Psoas muscle (tissue), 8 donors: ENCODE measurements at places on chromosomes 5 and 9. TPM values are rescaled to one million over a fixed set of nuclear protein-coding genes. Genes with fewer than 3 reads are reported as not detected.

- no peak for DNase-seq
These were observed 23.2 kb upstream of the RNF20 start for GRCh38 chr9:101510459-101510858.

- no peak for DNase-seq
These were observed 329.3 kb upstream of the BRINP1 start for GRCh38 chr9:119698535-119698934.

GRCh38 chr9:70136632-70137031 lies 93.0 kb downstream of the MAMDC2 start:
- DNase-seq = no peak

GRCh38 chr5:72608297-72608696 lies 101.1 kb upstream of the ZNF366 start:
- no peak for DNase-seq

- no peak for DNase-seq
These were observed 48.5 kb downstream of the LRRC70 start for GRCh38 chr5:62627121-62627520.

DNA sequence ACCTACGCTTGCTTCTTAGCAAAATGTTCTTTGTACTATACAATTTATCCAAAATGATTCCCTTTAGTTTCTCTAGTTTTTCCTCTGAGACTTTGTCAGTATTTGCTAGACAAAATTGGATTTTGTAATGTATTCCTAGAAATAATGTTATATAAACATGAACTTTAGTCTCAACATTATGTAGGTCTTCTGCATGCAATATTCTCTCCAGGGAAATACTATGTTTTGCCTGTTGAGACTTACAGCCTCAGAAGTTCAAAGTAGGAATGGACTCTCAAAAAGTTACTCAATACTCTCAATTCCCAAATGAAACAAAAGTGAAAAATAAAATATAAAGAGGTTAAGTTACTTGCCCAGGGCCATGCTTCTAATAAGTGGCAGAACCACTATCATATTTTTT lies 24.8 kb upstream of the SMC2 start:
- no peak for DNase-seq

GRCh38 chr5:145872486-145872885 lies 328 bp downstream of the GRXCR2 start:
- DNase-seq = no peak

DNA sequence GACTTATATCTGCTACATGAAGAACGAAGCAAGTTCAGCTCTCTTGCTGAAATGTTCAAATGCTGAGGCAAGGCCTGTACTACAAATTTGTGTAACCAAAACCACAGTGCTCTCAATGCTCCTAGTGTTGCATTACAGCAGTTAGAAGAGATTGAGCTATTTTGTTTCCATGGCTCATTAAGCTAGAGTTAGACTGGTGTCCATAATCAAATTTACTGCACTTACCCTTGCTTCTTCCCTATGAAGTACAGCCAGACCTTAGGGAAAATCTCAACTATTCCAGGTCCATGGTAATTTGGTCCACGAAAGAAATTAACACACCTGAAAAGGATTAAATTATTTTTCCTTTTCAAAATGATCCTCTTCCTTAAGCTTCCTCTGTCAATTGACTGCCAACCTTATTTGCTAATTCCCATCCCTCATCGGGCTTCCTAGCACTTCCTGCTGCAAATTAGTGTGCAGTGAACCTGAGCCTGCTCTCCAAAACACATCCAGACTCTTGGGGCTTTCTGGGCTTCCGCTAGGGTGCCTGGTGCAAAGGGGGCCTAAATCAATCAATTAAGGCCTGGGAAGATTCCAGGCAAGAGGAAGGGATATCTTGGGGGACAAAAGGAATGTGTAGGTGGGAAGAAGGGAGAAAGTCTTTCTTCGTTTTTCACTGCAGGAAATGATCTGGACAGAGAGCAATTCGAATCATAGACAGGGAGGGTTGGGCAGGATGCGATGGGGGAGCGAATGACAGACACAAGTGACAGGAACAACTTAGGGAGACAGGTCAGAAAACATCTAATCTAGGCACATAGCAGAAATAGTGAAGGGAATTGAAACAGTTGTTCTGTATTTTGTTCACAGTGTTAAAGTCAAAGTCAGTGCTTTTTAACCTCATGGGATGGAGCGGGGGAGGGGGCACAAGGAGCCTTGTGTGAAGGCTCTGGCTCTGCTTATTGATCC lies 542.4 kb downstream of the RAB3C start:
- DNase-seq = no peak

DNA sequence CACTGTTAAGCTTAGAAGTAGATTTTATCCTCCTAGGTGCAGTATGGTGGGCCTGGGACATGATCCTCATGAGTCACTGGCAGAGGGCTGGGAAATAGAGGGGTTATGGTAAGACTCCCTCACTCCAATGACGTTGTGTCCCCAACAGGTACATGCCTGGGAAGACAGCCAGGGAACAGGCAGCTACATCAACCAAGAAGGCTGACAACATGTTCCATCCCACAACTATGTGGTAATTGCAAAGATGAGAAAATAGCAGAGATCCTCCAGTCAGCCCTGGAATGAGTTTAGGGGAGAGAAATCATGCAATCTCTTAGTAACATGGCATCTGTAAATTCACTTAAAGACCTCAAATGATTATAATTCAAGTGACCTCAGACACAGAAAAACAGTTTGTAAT lies 114.4 kb upstream of the LIFR start:
- DNase-seq = peak; percentile 25

- DNase-seq = no peak
These were observed 59.2 kb downstream of the CCDC192 start for GRCh38 chr5:127762412-127762811.

DNA sequence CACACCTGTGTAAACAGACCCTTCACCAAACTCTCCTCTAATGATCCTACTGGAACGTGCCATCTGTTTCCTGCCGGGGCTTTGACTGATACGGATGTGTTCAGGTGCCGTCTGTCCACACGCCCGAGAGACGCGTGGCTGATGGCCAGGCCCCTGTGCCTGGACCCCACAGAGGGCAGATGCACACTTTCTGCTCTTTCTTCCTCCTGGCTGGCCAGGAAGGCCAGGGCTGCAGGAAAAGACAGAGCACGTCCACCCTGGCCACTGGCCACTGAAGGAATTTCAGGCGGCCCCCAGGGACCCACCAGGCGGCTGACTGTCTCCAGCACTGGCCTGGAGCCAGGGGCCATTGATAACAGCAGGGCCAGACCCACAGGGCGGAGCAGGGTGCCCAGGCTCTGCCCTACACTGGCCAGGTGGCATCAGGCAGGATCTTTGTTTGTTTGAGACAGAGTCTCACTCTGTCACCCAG lies 3.6 kb upstream of the ENG start:
- DNase-seq = peak; percentile 82

- DNase-seq = peak; percentile 65
These were observed 24.0 kb downstream of the DCTN4 start for GRCh38 chr5:150734579-150735384.

GRCh38 chr5:165242646-165243045 lies 1737.2 kb downstream of the MAT2B start:
- DNase-seq = no peak

- DNase-seq = no peak
These were observed 81.3 kb downstream of the SUSD1 start for GRCh38 chr9:112093870-112094216.

DNA sequence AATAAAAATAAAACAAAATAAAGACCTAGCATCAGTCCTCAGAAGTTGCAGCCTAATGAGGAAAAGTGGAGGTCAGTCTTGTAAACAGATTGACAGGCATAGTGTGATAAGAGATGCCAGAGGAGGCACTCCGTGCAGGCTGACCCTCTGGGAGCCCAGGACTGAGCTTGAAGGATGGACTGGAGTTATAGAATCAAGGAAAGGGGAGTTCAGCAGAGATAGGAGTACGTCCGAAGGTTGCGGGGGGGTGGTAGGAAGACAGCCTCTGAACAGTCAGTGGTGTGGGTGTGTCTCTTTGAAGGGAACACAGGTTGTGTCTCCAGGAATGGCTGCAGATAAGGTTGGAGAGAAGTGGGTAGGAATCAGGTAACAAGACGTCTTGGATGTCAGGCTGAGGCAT lies 126.1 kb upstream of the CPEB4 start:
- no peak for DNase-seq

- no peak for DNase-seq
These were observed 43.5 kb downstream of the HK3 start for GRCh38 chr5:176855598-176855997.

DNA sequence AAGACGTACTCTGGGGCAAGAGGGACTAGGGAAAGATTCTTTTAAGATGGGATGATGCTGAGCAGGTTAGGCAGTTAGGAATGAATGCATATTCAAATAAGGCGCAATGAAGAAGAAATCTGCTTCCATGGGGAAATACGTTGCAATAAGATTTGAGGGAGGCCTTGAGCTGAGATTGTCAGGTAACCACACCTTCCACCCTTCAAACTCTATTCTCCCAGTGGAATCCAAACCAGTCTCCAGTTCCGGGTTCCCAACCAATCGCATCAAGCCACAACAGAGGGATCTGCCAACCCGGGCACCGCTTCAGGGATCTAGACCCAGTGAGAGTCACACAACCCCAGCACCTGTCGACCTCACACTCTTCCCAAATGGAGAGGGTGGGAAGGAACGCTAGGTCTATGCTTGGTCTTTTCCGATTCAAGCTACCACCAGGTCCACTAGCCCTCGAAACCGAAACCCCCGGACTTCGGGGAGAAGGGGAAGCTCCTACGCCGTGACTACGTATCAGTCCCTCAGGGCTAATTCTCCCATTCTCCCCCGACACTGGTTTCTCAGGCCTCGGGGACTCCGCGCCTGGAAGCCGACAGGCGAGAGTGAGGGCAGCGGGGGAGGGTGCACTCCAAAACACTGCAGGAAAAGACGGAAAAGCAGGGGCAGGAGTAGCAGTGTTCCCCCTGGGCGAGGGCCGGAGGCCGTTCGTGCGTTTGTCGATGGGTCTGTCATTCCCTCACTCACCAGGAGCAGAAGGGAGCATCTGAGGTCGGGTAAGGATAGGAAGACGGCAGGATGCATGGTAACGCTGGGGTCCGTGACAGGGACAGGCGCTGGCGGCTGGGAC lies 534 bp downstream of the ERP44 start:
- peak; percentile 82 for DNase-seq

- DNase-seq = no peak
These were observed 1474.9 kb downstream of the EFNA5 start for GRCh38 chr5:106195679-106196474.

GRCh38 chr9:34123682-34124081 lies 2.8 kb downstream of the DCAF12 start:
- DNase-seq = no peak

DNA sequence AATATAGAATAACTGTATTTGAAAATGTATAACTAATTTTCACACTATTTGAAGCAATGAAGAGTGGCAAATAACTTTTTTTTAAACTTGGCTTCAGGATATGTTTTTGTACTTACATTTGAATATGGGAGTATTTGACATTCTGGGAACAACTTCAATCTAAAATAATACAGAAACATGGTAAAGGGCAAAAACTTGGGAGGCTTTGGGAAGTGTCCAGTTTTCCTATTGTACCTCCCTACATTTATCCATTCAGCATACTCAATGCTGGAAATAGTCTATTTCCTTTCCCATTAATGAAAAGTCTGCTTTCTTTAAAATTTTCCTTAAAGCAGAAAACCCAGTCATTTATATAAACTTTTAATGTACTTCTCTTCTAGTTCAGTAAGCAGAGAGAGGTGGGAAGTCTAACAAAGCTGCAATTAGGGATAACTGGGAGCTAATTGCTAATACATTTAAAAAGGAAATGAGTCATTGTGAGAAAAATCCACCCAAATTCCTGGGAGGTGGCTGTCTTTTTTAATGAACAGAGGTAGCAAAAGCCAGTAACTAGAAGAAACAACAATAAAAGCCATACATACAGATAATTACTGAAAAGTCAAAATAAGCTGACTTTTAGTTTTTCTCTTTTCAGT lies 128.8 kb downstream of the FBN2 start:
- DNase-seq = no peak

The GLDC gene
- total RNA-seq = 2.3 TPM

The KIF2A gene
- 7.5 TPM for total RNA-seq

The C5orf58 gene
- not detected for total RNA-seq

The INSL4 gene
- total RNA-seq = not detected

The MELK gene
- 0.42 TPM for total RNA-seq

The PFN3 gene
- total RNA-seq = not detected

The RGS7BP gene
- total RNA-seq = 0.46 TPM

The VCAN gene
- 8.8 TPM for total RNA-seq

The BARHL1 gene
- not detected for total RNA-seq

The SLC36A2 gene
- total RNA-seq = 37.4 TPM
